ENCODE measurements at places on chromosomes 13 and 19.

- peak; percentile 55 for DNase-seq
Measured at GRCh38 chr19:53908106-53908934, 758 bp upstream of the CACNG7 start.

- no peak for DNase-seq
Measured at GRCh38 chr13:66972659-66973058, 257.5 kb downstream of the PCDH9 start.

DNA sequence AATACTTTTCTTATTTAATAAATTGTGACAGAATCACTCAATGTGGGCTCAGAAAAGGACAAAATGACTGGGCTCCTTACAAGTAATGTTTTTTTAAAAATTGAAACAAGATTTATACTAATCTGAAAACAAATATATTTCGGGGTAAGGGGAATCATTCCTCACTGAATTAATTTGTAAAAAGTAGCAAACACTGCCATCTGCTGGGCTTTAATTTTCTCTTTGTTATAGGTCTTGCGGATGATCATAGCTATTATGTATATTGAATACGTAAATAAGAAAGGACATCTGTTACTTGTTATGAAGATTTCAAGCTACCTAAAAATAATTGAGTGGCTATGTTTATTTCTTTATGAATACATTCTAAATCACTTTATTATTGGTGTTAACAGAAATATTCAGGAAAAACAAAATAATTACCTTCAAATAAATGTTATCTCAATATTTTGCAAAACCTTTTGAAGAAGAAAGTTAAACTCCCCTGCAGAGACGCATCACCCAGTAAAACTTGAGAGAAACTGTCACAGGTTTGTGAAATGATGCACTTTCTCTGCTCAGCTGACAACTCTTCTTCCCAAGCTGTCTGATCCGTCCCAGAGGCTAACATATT, 17.8 kb upstream of the ENOX1 start:
- DNase-seq = peak; percentile 18

DNA sequence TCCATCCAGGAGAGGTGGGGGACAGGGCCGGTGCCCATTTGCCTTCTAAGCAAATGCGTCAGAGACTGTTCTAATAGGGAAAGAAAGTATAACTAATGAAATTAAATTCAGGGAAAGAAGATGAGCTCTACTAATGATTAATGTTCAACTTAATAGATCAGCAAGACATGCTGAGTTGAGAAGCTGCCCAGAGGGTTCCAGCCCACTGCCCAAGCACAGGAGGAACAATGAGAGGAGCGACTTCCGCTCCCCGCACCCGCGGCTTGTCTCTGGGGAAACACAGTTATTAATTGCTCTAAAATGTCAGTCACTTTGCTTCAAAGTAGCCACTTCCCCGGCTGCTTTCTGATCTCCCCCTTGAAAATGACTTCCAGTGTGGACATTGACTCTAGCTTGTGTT, 331.3 kb downstream of the UQCRFS1 start:
- DNase-seq = no peak

DNA sequence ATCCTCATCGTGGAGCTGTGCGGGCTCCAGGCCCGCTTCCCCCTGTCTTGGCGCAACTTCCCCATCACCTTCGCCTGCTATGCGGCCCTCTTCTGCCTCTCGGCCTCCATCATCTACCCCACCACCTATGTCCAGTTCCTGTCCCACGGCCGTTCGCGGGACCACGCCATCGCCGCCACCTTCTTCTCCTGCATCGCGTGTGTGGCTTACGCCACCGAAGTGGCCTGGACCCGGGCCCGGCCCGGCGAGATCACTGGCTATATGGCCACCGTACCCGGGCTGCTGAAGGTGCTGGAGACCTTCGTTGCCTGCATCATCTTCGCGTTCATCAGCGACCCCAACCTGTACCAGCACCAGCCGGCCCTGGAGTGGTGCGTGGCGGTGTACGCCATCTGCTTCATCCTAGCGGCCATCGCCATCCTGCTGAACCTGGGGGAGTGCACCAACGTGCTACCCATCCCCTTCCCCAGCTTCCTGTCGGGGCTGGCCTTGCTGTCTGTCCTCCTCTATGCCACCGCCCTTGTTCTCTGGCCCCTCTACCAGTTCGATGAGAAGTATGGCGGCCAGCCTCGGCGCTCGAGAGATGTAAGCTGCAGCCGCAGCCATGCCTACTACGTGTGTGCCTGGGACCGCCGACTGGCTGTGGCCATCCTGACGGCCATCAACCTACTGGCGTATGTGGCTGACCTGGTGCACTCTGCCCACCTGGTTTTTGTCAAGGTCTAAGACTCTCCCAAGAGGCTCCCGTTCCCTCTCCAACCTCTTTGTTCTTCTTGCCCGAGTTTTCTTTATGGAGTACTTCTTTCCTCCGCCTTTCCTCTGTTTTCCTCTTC, 6.3 kb downstream of the MYADM start:
- no peak for DNase-seq

GRCh38 chr19:58355908-58356765, 2.8 kb upstream of the A1BG start:
- DNase-seq = peak; percentile 82

DNA sequence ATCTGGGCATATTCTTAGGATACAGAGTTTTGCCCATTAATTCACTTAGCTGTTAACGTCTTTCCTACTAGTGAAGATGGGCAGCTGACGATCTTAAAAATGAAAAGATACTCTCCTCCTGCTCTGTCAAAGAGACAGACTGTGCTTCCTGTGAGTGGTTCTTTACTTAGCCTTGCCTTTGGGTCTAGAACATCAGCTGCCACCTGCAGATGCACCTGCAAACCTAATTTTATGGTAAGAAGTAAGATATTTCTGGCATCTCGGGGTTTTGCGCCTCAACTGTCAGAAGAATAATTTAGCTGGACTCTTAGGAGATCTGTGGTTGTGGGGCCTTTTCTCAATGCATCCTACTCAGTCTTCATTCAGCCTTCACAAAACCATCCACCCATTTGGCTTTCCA, 36.2 kb downstream of the TRPC4 start:
- no peak for DNase-seq

GRCh38 chr13:51624695-51625345, 40.6 kb downstream of the WDFY2 start:
- DNase-seq = no peak

GRCh38 chr13:109650861-109651260, 135.5 kb downstream of the IRS2 start:
- no peak for DNase-seq

- DNase-seq = no peak
Measured at GRCh38 chr19:45243144-45243732, 2.0 kb downstream of the EXOC3L2 start.

GRCh38 chr19:7460562-7460966, 28.3 kb downstream of the PEX11G start:
- DNase-seq = no peak

DNA sequence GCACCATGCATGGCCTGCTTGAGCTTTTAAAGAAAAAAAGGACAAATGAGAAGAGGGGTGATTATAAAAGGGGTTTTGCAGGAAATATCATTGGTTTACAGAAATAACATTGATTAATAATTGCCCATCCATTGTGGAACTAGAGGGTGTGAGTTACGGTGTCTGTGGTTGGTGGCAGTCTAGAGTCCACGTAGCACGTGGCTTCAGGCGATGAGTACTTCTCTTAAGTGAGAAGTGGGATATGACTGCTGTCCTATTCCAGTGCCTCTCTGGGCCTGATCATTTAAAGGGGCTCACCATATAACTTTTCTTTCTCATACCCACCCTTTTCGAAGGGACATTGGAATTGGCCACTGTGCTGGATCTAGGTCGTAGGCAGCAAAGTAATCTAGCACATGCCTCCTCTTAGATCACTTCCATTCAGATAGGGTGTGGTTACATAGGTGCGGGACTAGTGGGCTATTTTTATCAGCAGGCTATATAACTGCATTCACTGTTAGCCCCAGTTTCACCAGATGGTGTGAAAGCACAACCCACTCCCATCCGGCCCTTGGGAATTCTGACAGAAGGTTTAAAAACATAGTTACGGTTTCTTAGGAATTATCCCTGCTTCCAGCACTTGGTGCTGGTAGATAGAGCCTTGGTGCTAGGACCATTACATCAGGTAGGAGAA, 19.9 kb downstream of the PPP5C start:
- DNase-seq = no peak

GRCh38 chr19:55101261-55101660, 16.2 kb downstream of the PPP1R12C start:
- no peak for DNase-seq

- no peak for DNase-seq
Measured at GRCh38 chr13:56166864-56167263, 973.9 kb upstream of the PRR20A start.

DNA sequence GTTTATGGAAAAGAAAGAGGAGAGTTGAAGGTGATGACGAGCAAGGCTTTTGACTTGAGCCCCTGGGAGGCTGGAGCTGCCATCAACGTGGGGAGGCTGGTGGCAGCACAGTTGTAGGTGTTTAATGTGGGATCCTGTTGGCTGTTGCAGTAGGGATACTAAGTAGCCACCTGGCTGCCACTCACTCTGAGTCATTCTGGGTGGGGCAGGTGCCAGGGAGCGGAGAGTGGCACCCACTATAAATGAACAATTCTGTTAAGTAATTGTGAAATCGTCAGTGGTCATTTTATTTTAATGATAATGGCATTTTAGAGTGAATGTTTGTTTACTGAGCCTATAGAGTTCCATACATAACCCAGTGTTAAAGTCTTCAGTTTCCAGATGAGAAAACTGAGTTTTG, 9.8 kb downstream of the ZNF317 start:
- DNase-seq = no peak

DNA sequence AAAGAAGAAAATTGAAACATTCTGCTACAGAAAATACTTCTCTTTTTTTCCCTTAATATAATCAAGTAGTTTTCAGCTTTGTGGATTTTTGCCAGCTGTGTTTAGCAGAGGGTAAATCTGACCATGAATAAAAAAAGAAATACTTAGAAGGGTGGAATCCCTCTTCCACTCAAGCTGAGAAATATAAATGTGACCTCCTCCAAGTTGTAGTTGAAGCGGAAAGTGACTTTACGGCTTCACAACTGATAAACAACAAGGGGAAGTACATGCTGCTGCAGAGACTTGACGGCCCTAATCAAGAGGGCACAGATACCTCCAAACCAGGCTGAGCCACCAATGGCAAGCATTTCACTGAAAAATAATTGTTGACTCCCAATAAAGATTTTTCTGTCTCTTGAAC, 785.0 kb downstream of the SLITRK5 start:
- DNase-seq = no peak

GRCh38 chr19:7685546-7686445, 5.2 kb downstream of the TRAPPC5 start:
- DNase-seq = no peak

GRCh38 chr19:49359851-49360820, 2.1 kb downstream of the TEAD2 start:
- no peak for DNase-seq

- no peak for DNase-seq
Measured at GRCh38 chr13:79933389-79933788, 407.5 kb downstream of the SPRY2 start.

DNA sequence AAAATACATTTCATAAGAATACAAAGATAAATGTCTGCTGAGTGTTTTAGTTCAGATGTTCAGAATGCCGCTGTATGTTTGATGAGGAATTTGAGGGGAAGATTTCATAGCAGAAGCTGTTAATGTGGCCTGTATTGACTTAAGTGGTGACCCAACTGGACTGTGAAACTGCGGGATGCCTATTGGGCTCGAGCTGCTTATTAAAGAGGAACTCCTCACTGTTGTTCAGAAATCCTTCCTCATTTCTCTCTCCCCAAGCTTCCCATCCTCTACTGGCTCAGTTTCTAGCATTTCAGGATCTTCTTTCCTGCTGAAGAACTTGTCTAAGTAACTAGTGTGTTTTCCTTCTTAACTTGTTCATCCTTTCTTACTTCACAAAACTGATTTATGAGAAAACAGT, 20.4 kb downstream of the DGKH start:
- no peak for DNase-seq

GRCh38 chr13:79709471-79709870, 228.5 kb downstream of the NDFIP2 start:
- DNase-seq = no peak

DNA sequence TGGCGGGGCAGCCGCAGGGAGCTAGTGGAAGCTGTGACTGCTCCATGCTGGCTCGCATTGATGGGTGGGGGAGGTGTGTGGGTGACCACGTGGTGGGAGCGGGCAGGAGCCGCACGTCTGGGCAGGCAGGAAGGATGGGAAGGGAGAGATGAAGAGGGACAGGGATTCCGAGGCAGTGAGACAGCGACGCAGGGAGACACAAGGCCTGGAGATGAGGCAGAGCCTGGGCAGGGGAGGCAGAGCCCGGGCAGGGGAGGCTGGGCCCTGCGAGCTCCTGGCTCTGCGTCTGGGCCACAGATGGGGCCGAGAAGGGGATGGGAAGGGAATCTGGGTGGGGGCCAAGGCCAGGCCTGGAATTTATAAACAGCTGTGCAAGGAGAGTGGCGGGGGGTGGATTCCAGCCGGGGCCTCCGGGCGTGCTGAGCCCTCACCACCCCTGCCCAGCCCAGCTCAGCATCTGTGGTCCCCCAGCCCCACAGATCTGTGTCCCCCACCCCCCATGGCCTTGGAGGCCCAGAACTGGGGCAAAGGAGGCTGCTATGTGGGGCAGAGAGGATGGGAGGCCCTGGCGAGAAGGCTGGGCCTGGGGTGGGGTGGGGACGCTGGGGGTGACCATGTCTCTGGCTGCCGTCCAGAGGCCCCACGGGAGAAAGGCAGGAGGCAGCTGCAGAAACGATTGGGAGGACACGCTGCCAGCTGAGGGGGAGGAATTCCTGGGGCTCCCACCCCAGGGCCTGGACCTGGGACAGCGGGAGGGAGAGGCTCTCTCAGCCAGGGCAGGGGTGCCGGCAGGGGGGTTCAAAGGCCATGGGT, 6.0 kb downstream of the EHD2 start:
- peak; percentile 75 for DNase-seq

DNA sequence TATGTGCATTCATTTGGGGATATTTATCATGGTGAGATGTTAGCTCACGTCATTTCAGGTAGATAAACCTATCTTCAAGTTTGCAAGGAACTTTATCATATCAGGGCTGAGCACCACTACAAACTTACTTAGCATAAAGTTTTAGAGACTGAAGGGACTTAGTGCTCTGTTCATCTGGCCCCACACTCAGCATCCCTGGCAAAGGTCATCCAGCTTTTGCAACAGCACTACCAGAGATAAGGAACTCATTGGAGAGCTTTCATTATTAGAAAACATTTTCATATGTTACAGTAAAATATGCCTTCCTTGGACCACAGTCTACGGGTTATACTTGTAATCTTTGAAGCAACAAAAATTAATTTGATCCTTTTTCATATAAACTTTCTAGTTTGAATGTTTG, 263.4 kb downstream of the POU4F1 start:
- DNase-seq = no peak

DNA sequence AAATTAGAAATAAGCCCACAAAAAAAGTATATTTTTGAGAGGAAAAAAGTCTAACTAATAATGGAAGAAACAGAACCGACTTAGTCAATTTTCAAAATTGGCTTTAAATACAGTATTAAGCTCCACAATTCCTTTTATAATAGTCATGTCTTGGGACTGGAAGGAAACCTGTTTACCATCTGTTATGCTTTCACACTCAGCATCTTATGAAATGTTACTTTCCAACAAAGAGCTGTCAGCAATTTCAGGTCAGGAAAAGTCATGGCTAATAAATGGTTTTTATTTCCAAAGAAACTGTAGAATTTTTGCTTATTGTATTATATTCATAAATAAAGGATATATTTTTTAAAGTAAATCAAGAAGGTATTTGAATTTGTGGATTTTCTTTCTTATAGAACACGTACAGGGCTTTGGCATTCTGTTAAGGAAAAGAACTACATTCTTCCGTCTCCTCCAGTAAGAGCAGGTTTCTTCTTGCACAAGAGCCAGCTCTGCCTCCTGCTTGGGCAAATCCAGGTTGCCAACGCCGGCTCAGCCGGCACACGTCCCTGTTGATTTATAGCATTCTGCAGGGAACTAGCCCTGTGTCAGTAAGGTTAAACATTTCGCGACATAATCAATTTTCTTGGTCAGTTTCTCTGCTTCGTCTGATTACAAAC, 52.9 kb upstream of the GPR12 start:
- DNase-seq = no peak

All from right kidney (tissue), 9 donors.